ENCODE measurements at places on chromosomes 5 and 9. TPM values are rescaled to one million over a fixed set of nuclear protein-coding genes. Genes with fewer than 3 reads are reported as not detected.

DNA sequence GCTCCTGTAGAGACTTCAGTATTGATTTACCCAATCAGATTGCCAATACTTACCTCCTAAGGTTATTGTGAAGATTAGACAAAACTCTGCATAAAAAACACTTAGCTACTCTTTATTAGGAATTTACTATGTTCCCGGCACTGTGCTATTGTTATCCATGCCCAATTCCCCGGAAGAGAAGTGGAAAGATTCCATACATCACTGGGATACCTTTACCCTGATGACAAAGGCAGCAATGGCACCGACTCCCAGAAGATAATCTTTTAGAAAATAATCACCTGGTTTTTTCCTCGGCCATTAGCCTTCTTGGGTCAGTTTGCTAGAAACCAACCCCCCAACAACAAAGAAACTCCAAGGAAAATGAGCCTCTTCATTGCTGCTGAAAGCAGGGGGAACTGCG is 226.0 kb downstream of the SNX18 start:
- no peaks in the 10 kb centered on the region for H3K27me3 ChIP-seq
- H3K4me1 ChIP-seq, result peaks cover 7% of the 10 kb centered on the region
- H3K27ac ChIP-seq, result peak overlapping the region; percentile 65
- DNase-seq, result no peak

Gene PCDHGB5
- total RNA-seq, result 7.2 TPM

GRCh38 chr5:138457531-138458275 is 7.6 kb upstream of the EGR1 start:
- no peak overlapping the region for H3K4me3 ChIP-seq
- no peaks in the 10 kb centered on the region for H3K27me3 ChIP-seq
- H3K27ac ChIP-seq, result no peak overlapping the region
- H3K4me1 ChIP-seq, result peaks cover 12% of the 10 kb centered on the region
- no peak for DNase-seq

GRCh38 chr5:9774472-9775079 is 144.4 kb upstream of the TAS2R1 start:
- no peaks in the 10 kb centered on the region for H3K27me3 ChIP-seq
- no peaks in the 10 kb centered on the region for H3K4me1 ChIP-seq
- no peak for DNase-seq
- H3K36me3 ChIP-seq, result no peaks in the 10 kb centered on the region
- no peak overlapping the region for H3K4me3 ChIP-seq

Gene LECT2
- total RNA-seq, result not detected

GRCh38 chr9:122220673-122221182 is 8.0 kb downstream of the LHX6 start:
- H3K4me3 ChIP-seq, result no peak overlapping the region
- peaks cover 15% of the 10 kb centered on the region for H3K4me1 ChIP-seq
- no peak overlapping the region for H3K27ac ChIP-seq

DNA sequence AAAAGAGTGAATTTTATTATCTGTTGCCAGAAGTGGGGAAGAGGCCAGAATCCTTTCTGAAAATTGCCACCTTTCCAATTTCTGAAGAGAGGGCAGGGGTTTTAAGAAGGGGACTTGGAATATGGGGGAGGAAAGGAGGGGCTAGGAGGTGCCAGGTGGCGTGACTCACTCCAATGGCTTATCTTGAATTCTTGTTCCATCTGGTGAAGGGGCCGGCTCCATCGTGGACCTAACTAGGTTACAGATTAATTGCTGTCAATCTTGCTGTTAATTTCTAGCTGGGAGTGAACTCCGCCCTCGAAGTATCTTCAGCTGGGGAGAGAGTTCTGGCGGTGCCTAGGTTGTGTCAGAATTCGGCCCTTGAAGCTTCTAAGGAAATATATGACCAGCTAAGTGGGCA is 138.7 kb downstream of the YTHDC2 start:
- no peaks in the 10 kb centered on the region for H3K27me3 ChIP-seq
- DNase-seq, result no peak
- H3K4me1 ChIP-seq, result no peaks in the 10 kb centered on the region
- H3K27ac ChIP-seq, result no peak overlapping the region
- no peaks in the 10 kb centered on the region for H3K36me3 ChIP-seq

DNA sequence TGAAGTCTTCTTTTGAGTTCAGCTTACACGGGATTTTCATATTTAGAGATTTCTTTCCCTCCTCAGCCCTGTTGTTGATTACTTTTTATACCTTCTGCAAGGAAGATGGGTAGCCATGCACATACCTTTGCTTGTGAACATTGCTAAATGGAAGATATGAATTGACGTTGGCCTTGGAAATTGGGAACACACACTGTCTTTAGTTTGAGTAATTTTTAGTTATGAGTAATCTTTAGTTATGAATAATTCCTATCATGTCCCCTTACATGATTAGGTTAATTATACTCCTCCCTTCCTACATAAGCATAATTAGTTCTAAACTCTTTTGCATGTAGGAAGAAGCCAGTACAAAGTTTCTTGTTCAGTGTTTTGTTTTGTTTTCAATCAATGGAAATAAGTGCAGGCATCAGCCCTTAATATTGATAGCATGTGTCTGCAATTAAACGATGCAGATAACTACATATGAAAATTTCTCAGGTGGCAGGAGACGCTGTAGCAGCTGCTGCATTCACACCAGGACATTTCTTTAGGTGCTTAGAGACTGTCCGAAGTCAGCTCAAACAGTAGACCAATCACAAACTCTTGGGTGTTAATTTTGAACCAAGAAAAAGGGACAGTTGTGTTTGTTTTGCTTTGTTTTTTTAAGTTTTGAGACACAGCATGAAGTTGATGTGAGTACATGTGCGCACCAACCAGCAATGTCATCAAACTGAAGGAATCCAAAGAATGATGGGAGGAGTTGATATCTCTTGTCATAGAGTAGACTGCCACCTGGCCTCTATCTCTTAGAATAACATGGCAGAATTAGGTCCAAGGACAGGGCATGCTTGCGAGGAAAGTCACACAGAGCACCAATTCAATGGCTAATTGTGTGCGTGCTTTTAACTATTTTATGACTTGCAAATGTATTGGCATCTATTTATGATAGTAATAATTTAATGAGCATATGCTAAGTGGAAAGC is 51.4 kb downstream of the SMARCA2 start:
- no peaks in the 10 kb centered on the region for H3K4me1 ChIP-seq
- no peak overlapping the region for H3K4me3 ChIP-seq
- DNase-seq, result no peak
- H3K27me3 ChIP-seq, result no peaks in the 10 kb centered on the region
- H3K36me3 ChIP-seq, result no peaks in the 10 kb centered on the region

DNA sequence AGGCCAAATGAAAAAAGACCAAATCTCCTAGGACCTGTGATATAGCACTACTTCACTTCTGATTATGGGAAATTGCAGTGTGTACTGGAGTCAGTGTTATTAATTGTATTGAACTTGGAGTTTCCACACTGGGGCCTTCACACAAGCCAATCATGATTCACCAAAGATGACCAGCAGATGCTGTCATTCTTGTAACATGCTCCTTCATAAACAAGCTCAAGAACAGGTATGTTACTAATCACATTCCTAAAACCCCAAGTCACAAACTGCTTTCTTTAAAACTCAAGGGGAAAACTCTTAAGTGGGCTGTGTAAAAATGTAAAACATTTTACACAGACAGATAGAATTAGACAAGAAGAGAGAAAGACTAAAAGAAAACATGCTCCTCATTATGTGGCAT is 5.6 kb downstream of the KLHL3 start:
- no peak overlapping the region for H3K4me3 ChIP-seq
- H3K4me1 ChIP-seq, result no peaks in the 10 kb centered on the region
- no peak overlapping the region for H3K27ac ChIP-seq
- DNase-seq, result no peak
- no peaks in the 10 kb centered on the region for H3K36me3 ChIP-seq

Gene FGF1
- total RNA-seq, result not detected

Gene SPATA6L
- 2.5 TPM for total RNA-seq

Gene ADCY2
- total RNA-seq, result 0.19 TPM

- no peak overlapping the region for H3K27ac ChIP-seq
- DNase-seq, result no peak
- H3K27me3 ChIP-seq, result no peaks in the 10 kb centered on the region
- peaks cover 4% of the 10 kb centered on the region for H3K4me1 ChIP-seq
- no peaks in the 10 kb centered on the region for H3K36me3 ChIP-seq
These were observed 33.8 kb upstream of the FYB1 start for GRCh38 chr5:39253196-39253595.

DNA sequence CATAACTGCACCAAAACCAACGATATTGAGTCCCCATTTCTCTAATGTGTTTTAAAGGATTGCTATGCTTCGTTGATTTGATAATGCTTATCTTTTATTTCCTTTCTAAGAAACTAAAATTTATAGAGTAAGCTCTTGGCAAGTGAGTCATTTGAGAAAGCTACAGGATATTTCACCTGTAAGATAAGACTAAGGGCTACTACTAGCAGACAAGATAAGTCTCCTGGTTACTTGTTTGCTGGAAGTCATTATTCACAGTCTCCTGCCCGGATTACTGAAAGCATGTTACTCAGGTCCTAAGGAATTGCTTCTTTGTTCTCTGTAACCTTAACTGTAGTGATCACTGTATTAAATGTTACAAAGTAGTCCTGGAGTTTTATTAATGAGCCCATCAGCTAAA is 315.9 kb upstream of the RASA1 start:
- H3K4me1 ChIP-seq, result no peaks in the 10 kb centered on the region
- H3K27ac ChIP-seq, result no peak overlapping the region
- H3K27me3 ChIP-seq, result no peaks in the 10 kb centered on the region
- DNase-seq, result no peak
- H3K4me3 ChIP-seq, result no peak overlapping the region

DNA sequence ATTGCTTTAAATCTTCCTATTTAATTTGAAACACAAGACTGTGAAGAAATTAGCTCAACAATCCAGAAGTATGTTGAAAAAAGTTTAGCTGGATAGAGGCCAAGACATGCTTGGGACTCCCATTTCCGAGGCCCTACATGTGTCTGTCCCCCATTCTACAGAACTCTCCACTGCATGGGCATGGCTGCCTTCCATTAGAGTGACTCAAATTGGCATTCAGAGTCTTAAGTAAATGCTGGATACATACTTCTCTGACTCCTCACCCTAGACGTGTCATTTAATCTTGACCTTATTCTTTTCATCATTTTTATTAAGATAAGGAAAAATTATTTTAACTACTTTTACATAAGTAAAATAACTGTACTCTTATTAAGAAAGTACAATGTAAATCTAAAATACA is 530.4 kb upstream of the CDH9 start:
- no peak overlapping the region for H3K27ac ChIP-seq
- H3K4me1 ChIP-seq, result no peaks in the 10 kb centered on the region
- no peak for DNase-seq
- no peak overlapping the region for H3K4me3 ChIP-seq
- H3K27me3 ChIP-seq, result no peaks in the 10 kb centered on the region

DNA sequence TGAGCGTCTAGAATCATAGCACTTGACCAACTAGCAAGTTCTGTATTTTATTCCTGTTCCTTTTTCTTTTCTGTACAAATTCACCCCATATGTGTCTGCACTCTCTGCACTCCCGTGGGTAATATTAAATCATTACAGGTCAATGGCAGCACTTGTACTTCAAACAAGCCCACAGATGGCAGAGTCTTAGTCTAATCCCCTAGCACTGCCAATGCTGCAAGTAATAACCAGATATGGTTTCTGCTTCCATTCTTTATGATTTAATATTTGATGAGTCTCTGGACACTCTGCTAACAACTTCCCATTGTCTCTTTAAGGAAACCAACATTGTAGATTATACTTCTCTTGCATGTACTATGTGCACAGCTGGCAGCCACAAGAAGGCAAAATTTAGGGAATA is 343.8 kb upstream of the CHD1 start:
- no peaks in the 10 kb centered on the region for H3K27me3 ChIP-seq
- no peak for DNase-seq
- no peaks in the 10 kb centered on the region for H3K36me3 ChIP-seq
- no peak overlapping the region for H3K27ac ChIP-seq
- H3K4me1 ChIP-seq, result no peaks in the 10 kb centered on the region

Gene KLF9
- total RNA-seq, result 71.0 TPM

DNA sequence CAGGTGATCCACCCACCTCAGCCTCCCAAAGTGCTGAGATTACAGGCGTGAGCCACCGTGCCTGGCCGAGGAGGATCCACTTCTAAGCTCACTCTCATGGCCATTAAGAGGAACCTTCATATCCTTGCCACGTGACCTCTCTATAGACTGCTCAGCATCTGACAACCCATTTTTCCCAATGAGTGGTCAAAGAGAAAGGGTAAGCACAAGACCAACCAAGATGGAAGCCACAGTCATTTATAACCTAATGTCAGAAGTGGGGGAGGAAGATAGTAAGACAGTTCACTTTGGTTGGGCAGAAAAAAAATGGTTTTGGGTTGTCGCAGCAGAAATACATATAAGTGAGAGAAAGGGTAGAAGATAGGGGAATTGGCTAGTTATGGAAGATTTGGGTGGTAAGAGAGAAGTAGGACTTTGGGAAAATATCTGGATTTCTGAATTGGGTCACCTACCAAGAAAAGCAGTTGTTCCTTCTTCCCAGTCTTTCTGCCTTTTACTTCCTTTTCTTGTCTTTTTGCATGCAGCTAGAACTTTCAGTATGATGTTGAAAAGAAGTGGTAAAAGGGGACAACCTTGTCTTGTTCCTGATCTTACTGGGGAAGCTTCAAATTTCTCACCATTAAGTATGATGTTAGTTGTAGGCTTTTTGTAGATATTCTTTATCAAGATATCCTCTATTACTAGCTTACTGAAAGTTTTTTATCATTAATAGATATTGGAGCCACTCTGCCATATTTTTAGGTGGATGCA is 15.6 kb downstream of the SNX2 start:
- DNase-seq, result no peak
- H3K27ac ChIP-seq, result no peak overlapping the region
- no peaks in the 10 kb centered on the region for H3K27me3 ChIP-seq
- no peaks in the 10 kb centered on the region for H3K4me1 ChIP-seq
- peaks cover 9% of the 10 kb centered on the region for H3K36me3 ChIP-seq

Gene TXNDC15
- total RNA-seq, result 27.7 TPM

GRCh38 chr5:173238312-173239232 is 3.6 kb upstream of the NKX2-5 start:
- DNase-seq, result no peak
- H3K4me1 ChIP-seq, result peaks cover 47% of the 10 kb centered on the region
- peak overlapping the region; percentile 11 for H3K4me3 ChIP-seq
- peaks cover 22% of the 10 kb centered on the region for H3K27me3 ChIP-seq
- no peak overlapping the region for H3K27ac ChIP-seq

Gene EIF4E1B
- not detected for total RNA-seq

DNA sequence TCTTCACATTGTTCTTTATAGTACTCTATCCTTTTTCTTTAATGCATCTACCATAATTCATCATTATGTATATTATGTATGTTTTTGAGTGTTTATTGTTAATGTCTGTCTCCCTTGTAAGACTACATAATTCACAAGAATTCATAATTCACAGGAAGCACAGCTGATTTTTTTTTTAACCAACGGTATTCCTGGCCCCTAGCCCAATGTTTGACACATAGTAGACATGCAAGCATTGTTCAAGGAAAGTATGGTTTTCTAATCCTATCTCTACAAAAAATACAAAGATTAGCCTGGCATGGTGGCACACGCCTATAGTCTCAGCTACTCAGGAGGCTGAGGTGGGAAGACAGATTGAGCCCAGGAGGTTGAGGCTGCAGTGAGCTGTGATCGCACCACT is 160.6 kb downstream of the PPP2R2B start:
- H3K4me1 ChIP-seq, result peaks cover 6% of the 10 kb centered on the region
- DNase-seq, result no peak
- H3K36me3 ChIP-seq, result no peaks in the 10 kb centered on the region
- no peak overlapping the region for H3K4me3 ChIP-seq
- H3K27me3 ChIP-seq, result no peaks in the 10 kb centered on the region
- H3K27ac ChIP-seq, result peak overlapping the region; percentile 49

GRCh38 chr5:73096239-73096575 is 24.2 kb upstream of the TMEM171 start:
- no peak overlapping the region for H3K27ac ChIP-seq
